Stimulated activated CD4-positive, alpha-beta T cell treated with anti-CD3 and anti-CD28 coated beads, Interleukin-2, amount 100 ng/mL, for 24 hours (primary cell): ENCODE measurements at places on chromosomes 3 and 15.

DNA sequence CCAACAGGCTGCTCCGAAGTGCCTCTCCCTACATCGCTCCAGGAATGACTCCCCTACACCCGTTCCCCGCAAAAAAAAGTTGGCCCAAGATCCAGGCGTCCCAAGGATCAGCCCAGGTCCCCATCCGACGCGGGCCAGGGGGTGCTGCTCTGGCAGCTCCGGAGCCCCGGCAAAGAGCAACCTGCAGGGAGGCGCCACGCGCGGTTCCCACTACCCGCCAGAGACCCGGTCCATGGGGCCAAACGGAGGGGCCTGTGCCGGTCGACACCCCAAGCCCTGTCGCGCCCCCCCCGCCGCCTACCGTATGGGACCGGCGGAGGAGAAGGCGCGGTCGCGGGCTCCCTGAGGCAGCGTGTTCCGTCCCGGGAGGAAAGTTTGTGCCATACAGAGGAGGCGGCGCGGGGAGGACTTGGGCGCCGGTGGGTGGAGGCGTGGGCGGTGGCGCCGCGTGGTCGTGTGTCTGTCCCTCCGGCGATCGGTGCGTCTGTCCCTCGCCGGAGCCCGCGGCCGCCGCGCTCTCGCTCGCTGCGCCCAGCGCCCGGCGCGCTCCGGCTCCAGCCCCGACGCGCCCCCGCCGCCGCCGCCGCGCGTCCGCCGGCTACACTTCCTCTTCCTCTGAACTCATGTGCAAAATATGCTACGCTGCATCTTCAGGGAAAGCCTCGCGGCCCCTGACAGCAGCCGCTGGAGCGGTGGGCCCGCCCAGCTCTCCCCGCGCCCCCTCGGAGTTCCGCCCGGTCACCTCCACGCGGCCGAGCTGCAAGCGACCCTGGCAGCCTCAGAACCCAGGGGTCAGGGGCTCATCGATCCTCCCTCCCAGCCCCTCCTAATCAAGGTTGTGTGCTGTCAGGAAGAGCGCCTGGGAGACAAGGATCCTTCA lies at the start of gene RFTN1:
RFTN1 (minus strand) TSS at position 559 of the 880 bp plus-strand sequence. CDS start 19,830 bp downstream, outside the sequence.
- DNase-seq = peak; percentile 65

GRCh38 chr3:76470285-76470684 lies 569.6 kb upstream of the ROBO2 start:
- no peak for DNase-seq

GRCh38 chr3:87370007-87370406 lies 93.6 kb upstream of the POU1F1 start:
- no peak for DNase-seq

- no peak for DNase-seq
Observed at GRCh38 chr3:169044331-169045113, 619.0 kb downstream of the MECOM start.

DNA sequence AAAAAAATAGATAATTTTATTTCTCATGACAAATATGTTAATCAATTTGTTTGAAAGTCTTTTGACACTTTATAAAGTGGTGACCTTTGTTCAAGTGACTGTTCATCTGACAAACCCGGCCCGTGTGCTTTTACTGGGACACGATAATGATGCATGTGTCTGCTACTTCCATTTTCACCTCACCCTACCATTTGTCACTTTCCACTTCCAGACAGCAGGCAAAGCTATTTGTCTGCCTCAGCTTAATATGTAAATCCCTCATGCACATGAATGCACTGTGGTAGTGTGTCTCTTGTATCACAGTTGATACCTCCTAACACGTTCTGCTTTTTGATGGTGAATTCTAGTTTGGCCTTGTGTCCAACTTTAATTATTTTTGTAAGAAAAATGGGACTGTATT lies 204.3 kb downstream of the BBX start:
- DNase-seq = no peak
